Putamen (tissue), 1 donor: ENCODE measurements at places on chromosomes 5 and 9.

- DNase-seq = no peak
These were observed 294.8 kb downstream of the KCTD16 start for GRCh38 chr5:144465441-144465840.

- DNase-seq = no peak
These were observed 108.1 kb upstream of the IL6ST start for GRCh38 chr5:56102889-56103288.

GRCh38 chr5:33433303-33434240, 7.2 kb upstream of the TARS1 start:
- DNase-seq = no peak

DNA sequence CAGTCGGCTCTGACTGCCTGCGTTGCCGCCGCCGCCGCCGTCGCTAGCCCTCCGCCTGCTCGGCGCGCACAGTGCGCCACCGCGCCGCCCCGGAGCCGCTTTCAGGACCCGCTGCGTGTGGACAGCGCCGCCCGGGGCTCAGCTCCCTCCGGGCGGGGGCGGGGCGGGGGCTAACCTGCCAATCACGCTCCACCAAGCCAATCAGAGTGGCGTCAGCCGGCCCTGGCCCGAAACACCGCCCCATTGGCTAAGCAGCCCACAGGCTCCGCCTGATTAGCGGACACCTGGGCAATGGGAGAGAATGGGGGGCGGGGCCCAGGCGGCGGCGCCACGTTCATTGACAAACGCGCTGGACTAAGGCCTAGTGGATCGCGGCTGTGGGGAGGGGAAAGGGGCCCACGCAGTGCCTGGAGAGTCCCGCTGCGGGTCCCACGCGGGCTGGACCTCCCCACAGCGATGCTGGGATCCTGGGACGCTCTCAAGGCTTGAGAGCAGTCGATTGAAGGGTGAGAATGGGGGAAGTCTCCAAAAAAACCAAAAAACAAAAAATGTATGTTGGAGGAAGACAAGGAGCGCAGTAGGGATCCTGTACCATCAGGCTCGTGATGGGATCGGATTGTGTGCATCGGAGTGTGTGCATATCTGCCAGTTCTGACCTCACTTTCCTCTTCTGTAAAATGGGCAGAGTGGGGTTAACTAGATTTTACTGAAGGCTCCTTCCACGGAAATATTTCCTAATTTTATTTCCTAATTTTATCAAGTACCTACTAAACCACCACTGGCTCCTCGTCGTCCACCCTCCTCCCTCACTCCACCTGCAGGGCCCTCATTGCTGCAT, 6.3 kb downstream of the PAX5 start:
- DNase-seq = peak; percentile 50

DNA sequence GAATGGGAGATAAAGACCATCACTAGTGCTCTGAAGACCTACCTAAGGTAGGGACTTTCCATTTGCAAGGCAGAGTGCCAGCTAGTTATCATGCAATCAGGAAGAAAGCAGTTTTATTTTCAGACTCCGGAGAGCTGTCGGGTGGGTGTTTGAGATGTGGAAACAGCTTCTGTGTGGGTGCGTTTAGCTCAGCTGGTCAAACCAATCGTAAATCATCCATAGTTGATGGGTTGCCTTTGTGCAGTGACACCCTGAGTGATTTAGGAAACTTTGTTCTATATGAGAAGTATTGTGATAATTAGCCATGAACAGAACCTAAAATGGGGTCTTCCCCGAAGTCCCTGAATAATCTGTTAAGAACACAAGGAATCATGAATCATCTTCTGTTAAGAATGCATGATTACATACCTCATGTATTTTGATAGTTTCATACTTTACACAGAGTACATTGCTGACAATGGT, 284.3 kb downstream of the ARHGAP26 start:
- peak; percentile 54 for DNase-seq

GRCh38 chr5:103435136-103435889, 127.3 kb downstream of the NUDT12 start:
- DNase-seq = no peak

DNA sequence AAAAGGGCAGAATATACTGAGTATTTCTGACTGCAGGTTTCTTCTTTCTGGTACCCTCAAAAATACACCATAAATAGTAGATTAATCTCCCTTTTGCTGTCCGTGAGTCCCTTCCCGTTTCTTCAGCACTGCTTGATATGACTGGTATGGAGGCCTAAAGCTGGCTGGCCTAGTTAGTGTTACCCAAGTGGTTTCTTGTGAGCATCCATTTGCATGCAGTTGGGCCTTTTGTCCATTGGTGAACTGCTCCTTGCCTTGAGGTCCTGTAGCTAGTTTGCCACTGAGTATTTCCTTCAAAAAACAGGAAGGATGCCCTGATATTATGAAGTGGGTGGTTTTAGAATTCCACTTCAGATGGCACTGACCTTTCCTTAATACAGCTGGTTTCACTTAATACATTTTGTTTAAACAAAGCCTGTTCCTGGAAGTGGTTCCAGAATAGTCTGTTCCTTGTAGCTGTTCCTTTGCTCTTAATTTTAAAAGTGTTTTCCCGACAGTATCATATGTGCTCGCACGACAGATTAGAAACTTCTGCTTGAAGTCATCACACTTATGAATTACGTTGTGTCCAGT, 40.0 kb upstream of the ABL1 start:
- DNase-seq = no peak

DNA sequence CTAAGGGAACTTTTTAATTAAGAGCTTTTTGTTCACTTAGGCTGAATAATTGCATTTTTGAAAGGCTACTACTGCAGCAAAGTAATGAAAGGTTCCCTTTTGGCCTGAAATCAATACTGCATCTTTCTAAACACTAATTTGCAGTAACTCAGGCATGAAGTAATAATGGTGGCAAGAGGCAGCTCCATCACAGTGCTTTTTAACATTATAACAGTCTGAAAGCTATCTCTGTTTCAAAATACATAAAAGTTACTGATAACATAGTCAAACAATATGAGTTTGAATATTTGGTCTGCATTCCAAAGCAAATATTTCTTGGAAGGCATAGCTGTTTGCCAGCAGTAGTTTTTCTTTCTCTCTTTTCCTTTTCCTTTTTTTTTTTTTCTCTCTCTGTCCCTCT, 113.4 kb downstream of the FBN2 start:
- DNase-seq = no peak

DNA sequence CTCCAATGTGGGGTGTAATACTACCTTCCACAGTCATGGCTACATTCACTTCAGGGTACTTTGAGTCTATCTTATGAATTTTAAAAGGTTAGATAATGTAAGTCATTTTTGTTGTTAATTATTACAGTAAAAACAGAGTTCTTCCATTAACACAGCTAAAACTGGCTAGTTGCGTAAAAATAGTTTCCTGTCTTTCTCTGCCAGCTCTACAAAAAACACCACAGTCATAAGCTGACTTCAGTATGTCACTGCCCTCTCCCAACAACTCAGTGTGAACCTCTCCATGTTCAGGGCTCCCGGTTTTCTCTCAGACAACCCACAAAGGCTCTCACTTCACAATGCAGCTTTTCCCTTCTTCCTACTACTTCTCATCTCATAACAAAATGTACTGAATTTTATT, 84.8 kb upstream of the ITGA1 start:
- DNase-seq = no peak

DNA sequence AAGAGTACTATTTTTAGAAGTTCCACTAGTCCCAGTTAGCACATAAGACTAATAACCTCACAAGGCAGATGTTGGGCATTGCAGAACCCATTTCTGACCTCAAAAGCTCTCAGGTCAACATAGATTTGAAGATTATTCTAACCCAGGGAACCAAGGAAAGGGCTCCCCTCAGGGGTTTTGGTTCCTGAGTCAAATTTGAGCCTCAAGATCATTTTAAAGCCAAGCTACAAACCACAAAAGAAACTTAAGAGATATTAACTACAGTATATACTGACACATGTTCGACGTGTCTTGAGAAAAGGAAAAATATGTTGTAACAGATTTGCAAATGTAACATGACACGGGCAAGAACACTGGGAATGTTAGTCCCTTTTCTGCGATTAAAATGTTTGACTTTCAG, 88.6 kb downstream of the GNAQ start:
- no peak for DNase-seq

DNA sequence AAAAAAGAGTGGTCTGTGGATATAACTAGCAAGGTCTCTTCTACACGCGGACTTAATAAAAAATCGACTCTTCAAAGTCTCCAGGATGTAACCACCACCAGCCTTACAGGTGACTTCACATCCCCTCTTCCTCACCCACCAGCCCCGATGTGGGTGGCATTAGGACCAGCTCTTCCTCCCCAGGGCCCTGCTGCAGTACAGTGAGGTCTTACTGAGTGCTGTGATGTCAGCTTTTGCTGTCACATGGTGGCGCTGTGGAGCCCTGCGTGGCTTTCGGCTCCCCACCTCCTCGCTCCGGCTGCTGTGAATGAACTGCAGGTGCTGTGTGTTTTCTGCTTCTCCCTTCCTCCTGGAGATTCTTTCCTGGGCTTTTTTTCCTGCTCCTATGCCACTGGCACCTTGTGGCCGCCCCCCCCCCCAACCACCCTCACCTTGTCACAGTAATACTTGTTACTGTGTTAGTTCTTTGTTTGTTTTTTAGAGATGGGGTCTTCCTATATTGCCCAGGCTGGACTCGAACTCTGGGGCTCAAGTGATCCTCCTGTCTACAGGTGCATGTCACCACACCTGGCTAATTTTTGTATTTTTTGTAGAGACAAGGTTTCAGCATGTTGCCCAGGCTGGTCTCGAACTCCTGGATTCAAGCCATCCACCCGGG, 15.8 kb upstream of the RAPGEF1 start:
- peak; percentile 75 for DNase-seq

DNA sequence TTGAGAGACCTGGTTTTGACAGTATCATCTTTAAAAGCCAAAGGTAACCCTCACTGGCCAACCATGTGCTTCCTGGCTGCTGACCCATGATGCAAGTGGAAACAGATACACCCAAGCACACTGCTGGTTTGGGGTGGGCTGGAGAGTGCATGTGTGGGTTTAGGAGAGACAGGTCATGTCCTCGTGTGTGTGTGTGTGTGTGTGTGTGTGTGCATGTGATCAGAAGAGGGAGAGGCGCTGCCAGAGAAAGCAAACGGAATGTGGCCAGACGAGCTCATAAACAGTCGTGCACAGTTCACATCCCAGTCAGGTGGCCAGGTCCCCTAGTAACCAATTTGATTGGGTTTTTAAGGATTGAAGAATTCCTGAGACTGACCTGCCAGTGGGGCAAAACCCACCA, 112.8 kb upstream of the ICE1 start:
- DNase-seq = no peak

- DNase-seq = no peak
These were observed 181.8 kb upstream of the ELL2 start for GRCh38 chr5:96143450-96143849.

GRCh38 chr5:172175263-172175719, 12.7 kb downstream of the STK10 start:
- DNase-seq = no peak

GRCh38 chr9:18759827-18760226, 273.2 kb downstream of the SAXO1 start:
- no peak for DNase-seq

DNA sequence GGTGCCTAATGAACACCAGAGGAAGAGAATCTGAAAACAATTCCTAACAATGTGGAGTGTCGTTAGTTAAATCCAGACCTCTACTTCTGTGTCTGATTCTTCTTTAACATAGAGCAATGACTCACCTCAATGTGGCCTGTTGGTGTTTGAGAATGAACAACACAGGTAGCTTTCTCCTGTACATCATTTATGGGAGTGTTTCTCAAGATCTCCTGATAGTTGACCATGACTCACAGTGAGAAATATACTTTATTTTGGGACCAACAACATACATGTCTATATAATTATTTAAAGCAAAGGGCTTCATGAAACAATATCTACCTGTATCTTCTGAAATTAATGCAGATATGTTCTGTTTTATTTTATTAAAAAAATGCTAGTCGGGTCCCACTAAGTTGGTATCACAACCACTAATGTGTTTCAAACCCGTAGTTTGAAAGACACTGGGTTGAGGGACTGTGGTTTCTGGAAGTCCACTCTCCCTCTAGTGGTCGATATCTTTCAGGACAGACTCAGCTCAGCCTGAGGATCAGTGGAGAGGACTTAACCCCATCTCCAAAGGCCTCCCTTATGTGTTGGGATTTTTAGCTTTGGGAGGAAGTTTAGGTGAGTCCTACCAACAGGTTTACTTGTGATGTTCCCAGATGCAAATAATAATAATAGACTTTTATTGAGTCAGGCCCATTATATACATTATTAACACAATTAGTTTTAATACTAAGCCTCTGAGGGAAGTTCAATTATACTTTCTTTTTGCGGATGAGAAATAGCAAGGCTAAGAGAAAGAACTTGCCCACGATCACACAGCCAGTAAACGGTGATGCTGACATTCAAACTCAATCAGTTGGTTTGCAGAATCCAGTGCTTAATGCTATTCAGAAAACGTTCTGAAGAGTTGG, 70.0 kb upstream of the KLF9 start:
- peak; percentile 71 for DNase-seq

- no peak for DNase-seq
These were observed 114.6 kb downstream of the GABRB2 start for GRCh38 chr5:161431963-161432362.

DNA sequence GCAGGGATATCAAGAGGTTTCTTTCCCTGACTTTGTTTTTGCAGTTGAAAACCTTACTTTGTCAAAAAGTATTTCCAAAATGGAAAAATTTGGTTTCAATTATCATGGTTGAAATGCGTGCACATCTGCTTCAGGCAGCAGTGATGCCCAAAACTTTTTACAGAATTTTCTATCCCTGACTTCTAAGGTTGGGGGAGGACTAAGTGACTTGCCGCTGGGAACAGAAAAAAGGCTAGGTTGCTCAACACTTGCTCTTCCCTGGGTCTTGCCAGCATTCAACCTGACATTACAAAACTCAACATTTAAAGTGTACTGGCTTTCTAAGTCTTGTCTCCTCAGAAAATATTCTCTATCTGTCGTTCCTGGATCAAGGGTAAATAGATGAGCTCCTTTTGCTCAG, 4.7 kb downstream of the KLHL3 start:
- no peak for DNase-seq

DNA sequence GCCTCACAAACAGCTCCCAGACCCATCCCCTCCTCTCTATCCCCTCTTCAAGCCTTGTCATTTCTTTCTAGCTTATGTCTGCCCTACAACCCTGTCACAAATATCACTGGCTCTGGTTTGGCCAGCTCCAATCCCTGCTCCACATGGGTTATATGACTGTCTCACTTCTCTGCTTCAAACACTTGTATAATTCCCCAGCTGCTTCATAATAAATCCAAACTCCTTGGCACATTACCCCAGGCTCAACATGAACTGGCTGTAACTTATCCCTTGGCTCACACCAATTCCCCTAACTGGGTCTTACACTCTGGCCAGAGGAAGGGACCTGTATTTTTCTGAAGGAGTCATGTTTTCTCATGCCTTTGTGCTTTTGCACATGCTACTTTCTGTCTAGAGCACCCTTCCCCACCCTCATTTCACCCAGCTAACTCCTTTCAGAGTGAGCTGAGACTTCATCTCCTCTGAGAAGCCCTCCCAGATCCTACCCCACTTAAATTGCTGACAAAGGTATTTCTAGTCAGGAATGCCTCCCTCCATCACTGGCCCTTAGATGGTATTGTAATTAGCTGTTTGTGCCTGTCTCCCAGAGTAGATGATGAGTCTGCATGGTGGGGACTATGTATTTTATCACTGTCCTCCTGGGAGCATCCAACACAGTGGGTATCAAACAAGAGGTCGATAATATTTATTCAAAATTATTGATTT, 5.3 kb downstream of the PRXL2C start:
- no peak for DNase-seq

- no peak for DNase-seq
These were observed 1.9 kb downstream of the LRRC14B start for GRCh38 chr5:192970-193831.

GRCh38 chr9:135770771-135771170, 68.8 kb downstream of the KCNT1 start:
- DNase-seq = no peak
